CD4-positive, alpha-beta T cell treated with Interferon alpha-2 for 1 hour (primary cell): ENCODE measurements at places on chromosomes 3 and 15.
A peak's percentile ranks its signal among the peaks of the same experiment; 100 is the strongest.

DNA sequence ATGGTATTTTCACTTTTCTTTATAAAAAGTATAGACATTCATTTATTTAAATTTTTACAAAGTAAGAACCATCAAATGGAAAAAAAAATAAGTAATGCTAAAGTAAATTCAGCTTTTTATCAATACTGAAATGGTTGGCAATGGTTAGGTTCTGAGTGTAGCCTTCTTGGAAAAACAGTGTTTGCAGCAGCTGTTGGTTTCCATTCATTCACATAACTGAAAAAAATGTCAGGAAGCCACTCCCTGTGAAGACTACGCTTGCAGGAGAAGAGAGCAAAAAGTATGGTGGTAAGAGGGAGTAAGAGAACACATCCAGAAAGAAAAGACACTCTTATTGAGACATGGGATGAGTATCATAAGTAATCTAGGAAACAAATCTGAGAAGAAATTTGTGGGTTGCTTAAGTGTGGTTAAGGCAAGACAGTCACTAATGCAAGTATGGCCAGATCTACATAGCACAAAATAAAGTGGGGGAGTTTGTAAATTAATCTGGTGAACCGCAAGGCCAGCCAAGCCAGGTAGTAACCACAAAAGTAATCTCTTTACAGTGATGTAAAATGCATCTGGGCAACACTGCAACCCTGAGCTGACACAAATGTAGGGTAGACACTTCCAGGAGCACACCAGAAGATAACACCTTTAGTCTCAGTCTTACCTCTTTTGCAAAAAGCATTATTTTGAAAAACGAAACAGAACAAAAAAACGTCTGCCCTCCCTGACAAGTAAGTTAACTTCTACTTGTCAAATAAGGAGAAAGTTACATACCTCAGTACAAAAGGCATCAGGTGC, 133.7 kb downstream of the IGSF11 start:
- DNase-seq: no peak

GRCh38 chr3:38039899-38040261, 872 bp downstream of the DLEC1 start:
- peak; percentile 72 for DNase-seq

GRCh38 chr15:77013776-77014131, 18.8 kb downstream of the PSTPIP1 start:
- DNase-seq: peak; percentile 84

DNA sequence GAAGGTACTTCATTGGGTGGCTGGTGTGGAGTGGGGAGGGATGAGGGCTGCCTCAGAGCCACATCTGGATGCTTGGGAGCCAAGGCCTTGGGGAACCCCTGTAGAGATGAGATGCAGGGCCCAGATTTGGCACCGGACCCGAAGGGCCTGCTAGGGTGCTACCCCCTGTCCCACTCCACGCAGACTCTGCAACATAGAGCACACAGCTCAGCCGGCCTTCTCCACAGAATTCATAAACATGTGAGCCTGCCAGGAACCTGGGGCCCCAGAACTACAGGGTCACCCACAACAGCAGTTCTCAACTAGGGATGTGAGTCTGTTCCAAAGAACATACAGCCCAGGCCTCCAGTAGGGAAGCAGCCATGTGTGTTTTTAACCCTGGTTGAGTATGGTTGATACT, 62.8 kb downstream of the LRIG1 start:
- DNase-seq: no peak

DNA sequence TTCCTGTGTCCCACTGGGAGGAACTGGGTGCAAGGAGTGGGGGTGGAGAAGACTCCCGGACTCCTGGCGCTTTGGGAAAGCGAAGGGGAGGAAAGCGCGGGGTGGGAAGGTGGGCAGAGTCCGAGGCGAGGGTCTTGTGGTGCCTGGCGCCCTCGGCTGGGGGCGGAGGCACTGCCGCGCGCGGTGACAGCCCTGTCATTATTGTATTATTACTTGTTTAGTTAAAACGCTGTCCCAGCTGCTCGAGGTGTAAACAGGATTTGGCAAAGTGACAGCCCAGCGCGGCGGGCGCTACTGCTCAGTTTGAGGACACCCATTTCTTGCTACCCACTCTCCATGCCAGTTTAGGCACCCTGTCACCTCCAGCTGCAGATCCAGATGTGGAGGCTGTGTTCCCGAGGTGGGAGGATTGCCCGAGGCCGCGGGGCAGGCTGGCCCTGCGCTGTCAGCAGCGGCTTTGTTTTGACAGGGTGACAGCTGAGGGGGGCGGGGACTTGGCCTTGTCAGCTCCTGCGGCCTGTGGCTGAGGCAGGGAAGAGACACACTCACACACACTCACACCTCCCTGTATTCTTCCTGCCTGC, 1.0 kb downstream of the KAT2B start:
- DNase-seq: peak; percentile 72

DNA sequence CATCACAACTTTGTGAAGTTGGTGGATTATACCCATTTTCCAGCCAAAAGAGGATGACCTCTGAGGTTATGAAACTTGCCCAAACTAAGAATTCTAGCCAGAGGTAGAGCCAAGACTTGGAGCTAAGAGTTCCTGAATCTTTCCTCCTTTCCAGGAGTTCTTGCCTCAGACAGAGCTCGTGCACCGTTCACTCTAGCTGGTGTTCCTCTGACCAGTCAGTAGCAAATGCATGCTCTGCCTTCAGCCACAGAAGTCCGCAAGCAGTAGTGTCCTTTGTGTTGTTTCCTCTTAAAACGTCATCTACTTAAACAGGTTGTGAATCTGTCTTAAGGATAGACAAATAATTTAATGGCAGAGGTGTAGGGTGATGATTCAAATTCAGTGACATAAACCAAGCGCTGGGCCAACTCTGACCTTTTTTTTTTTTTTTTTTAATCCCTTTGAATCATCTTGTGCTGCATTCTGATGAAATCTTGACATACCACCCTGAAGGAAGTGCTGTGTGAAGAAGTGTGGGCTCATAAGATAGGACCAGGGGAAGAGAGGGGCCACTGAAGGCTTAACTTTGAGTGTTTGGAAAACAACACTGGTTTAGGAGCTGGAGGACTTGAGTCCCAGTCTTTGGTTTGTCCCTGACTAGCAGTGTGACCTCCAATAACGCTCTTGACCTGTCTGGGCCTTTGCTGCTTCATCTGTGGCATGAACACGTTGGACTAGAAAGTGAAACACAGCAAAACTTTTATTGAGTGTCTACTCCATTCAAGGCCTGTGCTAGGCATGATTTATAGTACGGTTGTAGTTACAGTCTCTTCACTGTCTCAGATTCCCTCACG, 53.4 kb downstream of the ITPR1 start:
- DNase-seq: no peak

- no peak for DNase-seq
Observed at GRCh38 chr3:31055757-31056156, 161.3 kb upstream of the GADL1 start.

DNA sequence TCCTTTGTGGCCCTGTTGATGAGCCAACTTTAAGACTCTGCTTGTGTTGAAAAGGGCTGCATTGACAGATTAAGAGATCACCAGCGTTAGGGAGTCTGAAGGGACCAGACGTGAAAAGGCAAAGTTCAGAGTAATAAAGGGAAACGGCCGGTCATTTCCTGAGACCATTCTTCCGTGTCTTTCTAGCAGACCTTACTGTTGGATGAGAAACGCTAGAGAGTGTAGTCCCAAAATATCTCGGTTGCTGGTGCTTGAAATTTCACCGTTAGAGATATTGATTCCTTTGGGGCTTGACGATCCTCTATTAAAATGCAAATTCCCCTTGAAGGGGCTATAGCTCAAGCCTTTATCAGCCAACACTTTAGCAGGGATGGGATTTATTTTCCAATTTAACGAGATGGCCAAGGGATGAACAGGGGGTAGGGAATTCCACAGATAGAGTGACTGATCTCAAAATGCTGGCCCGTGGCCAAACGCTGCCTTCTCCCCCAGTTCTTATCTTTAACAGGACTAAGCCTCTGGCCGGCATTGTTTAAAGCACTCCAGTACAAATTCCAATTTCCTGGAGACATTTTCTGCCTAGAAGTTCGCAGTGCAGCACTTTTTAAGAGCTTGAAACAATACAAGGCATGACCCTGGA, 250.4 kb downstream of the TJP1 start:
- DNase-seq: no peak

DNA sequence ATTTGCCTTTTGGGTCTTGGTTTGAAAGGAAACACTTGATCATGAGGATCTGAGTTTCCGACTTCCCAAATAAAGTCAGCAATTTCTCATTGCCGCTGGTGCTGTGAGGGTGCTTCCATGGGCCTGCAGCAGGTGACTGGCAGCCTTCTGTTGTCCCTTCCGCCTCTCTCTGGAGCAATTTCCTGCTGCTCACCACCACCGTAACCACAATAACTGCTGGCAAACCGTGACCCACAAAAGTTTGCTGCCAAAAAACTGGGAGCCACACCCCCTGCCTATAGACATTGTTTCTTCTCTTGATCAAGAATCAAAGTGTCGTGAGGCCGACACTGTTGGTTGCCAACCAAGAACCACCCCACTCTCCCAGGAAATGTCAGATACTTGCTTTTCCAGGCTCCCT, 164.0 kb downstream of the NR2F2 start:
- no peak for DNase-seq

DNA sequence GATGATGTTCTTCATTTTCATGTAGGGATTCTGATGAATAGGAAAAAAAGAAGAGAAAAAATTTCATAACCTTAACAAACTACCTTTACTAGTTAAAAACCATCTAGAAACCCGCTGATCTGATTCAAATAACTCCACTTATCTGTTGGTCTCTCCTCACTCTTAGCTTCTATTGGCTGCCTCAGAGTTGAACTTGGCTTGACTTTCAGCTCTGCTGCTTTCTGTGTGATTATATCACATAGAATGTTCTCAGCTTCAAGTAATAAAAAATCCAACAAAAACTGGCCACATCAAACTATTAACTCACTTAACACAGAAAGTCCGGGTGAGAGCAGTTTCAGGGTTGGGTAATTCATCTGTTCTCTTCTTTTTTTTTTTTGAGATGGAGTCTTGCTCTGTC, 126.8 kb upstream of the RASGRP1 start:
- no peak for DNase-seq

DNA sequence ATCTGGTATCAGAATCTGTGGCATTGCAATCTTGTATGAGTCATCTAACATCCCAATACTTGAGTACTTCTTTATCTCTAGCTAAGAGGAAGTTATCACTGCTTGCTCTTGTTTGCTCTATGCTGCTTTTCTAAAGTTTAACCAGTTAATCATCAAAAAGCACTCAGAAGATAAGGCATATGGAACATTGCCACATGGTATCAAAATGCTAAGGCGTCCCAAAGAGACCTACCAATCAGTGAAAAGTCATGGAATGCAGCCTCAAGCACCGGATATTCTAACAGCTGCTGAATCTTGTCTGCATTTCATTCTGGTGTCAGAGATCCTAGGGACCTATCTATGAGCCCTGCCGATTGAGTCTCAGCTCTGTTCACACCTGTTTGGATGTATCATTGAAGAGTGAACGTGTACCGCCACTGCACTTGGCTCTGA, 192.8 kb downstream of the ARPP21 start:
- DNase-seq: no peak

GRCh38 chr3:57971975-57972374, 36.2 kb upstream of the FLNB start:
- DNase-seq: no peak

DNA sequence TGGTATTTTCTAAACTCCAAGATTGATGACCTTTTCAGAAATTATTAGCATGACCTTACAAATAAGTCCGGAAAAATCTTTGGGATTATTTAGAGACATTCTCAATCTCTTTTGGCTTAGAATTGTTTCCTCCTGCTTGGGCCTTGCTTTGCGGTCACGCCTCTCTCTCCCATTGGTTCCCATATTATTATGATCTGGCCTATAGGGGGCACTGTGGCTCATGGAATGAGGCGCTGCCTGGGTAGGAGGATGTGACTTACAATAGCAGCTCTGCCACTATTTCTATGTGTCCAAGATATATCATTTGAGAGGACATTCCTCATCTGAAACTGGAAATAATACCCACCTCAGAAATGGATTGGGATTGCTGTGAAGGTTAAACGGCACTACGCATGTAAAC, 464.9 kb downstream of the MFSD1 start:
- no peak for DNase-seq

- no peak for DNase-seq
Observed at GRCh38 chr15:51121118-51121517, 26.4 kb upstream of the TNFAIP8L3 start.

DNA sequence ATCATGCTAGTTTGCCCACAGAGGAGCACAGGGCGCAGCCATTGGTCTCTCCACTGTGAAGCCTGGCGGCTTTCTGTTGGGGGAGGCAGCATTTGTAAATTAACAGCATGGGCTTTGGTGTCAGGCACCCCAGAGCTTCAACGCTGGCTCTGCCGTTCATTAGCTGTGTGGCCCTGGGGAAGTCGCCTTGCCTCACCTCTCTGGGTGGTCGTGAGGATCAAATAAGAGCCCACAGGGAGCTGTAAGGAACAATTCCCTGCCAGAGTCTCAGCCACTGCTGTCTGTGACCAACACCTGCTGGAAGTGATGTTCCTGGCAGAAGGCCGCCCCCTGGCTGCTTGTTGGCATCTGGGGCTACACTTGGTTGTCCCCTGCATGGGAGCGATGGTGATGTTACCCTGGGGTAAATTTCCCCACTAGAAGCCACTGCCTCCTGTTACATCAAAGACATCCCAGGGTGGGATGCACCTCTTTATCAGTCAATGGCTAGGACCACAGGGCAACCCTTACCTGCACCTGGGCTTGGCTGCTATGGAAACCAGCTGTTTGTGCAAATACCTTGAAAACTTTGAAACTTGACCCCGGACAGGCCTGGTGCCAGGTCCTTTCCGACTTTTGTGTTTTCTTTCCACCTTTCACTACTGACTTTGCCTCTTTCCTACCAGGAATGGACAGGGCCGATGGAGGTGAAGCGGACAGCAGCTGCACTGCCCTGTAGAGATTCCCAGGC, 36.9 kb downstream of the DNASE1L3 start:
- DNase-seq: peak; percentile 28

DNA sequence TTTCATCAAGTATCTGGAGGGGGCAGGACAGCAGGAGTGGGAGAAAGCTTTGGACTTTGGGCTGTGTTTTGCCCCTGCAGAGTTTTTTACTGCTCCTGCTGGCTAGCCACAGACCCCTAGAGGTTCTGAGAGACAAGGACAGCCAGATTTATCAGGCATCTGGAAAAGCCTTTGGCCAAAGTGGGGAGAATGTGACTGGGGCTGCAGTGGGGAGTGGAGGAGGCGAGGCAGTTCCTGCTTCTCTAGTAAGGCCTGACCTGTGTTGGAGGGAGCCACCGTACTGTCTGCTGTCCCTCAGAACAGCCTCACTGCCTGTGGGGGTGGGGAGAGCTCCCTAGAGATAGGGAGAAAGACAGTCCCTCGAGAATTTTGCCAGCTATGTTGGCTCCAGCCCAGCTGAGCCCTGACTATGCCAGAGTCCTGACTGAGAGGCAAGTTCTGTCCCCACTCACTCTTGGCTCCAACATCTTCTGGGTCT, 2.2 kb downstream of the ALPK3 start:
- no peak for DNase-seq

DNA sequence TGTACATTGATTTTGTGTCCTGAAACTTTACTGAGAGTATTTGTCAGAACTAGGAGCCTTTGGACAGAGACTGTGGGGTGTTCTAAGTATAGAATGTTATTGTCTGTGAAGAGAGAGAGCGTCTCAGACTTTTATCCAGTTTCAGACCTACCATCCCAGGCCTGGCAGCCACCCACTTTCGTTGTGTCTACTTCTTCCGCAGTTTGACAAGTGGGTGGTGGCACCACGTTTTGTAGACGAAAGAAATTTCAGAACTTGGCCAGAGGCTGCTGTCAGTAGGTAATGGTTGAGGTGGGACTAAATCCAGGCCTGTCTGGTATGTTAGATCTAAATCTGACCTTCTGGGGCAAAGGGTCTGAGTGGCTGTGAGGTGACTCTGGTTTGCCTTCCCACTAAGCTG, 13.4 kb upstream of the TRAK1 start:
- no peak for DNase-seq
